ENCODE measurements at places on chromosomes 1 and 21. TPM values are rescaled to one million over a fixed set of nuclear protein-coding genes. Genes with fewer than 3 reads are reported as not detected.

DNA sequence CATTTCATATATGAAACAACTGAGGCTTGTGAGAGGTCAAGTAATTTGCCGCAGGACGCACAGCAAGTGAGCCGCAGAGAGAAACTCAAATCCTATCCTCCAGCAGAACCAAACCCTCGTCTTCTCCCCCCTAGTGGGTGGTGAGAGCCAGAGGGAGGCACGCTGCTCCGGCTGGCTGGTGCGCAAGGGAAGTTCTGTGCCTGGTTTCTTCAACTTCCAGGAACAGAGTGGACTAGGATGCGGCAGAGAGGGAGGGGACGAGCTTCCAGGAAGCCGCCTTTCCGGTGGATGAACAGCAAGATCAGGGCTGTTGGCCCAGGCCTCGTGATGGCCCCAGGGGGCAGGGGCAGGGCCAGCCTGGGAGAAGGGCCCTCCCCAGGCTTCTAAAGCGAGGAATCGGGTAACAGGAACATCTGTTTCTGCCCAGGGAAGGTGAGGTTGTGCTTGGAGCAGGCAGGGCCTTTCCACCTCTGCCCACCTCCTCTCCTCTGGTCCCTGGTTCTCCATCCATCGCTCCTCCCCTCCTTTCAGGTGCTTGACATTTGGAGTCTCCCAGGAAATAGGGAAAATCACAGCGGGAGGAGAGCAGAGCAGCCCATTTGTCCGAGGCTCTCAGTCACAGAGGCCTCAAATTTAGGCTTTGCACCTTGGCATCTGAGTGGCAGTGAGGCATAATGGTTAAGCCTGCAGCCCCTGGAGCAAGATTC lies 16.8 kb upstream of the PDIK1L start:
- peaks cover 21% of the 10 kb centered on the region for H3K4me1 ChIP-seq
- H3K36me3 ChIP-seq: no peaks in the 10 kb centered on the region
- DNase-seq: peak; percentile 45
- no peak overlapping the region for H3K4me3 ChIP-seq
- H3K27ac ChIP-seq: no peak overlapping the region
- no peaks in the 10 kb centered on the region for H3K27me3 ChIP-seq

DNA sequence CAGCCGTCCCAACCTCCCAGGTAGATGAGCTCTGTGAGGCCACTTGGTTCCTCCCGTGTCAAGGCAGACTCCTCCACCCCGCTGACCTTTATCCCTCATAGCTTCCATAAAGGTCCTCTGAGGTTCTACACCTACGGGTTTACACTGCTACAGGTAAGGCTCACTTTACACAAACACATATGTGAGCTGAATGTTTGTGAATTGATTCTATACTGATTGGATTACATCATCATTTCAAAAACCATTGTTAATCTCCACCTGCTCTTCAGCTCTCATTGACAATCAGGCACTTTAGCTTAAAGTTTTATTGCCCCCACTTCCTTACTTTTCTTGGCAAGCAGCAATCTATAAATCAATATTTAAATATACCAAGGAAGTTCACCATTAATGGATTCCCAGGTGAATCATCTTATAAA lies 12.8 kb upstream of the RGS16 start:
- H3K4me1 ChIP-seq: peaks cover 24% of the 10 kb centered on the region
- peaks cover 11% of the 10 kb centered on the region for H3K27me3 ChIP-seq
- H3K36me3 ChIP-seq: no peaks in the 10 kb centered on the region

GRCh38 chr1:174135211-174135610 lies 24.1 kb upstream of the RABGAP1L start:
- no peak for DNase-seq
- no peaks in the 10 kb centered on the region for H3K4me1 ChIP-seq
- no peak overlapping the region for H3K4me3 ChIP-seq
- H3K27ac ChIP-seq: no peak overlapping the region
- no peaks in the 10 kb centered on the region for H3K36me3 ChIP-seq

GRCh38 chr1:24009406-24009805 lies 29.3 kb upstream of the SRSF10 start:
- DNase-seq: peak; percentile 46
- no peaks in the 10 kb centered on the region for H3K36me3 ChIP-seq
- H3K4me1 ChIP-seq: peaks cover 19% of the 10 kb centered on the region
- no peak overlapping the region for H3K4me3 ChIP-seq
- H3K27me3 ChIP-seq: no peaks in the 10 kb centered on the region

GRCh38 chr21:34883491-34884271 lies 165.4 kb downstream of the RUNX1 start:
- H3K27me3 ChIP-seq: no peaks in the 10 kb centered on the region
- H3K27ac ChIP-seq: peak overlapping the region; percentile 97
- peaks cover 15% of the 10 kb centered on the region for H3K4me1 ChIP-seq
- DNase-seq: no peak
- H3K4me3 ChIP-seq: peak overlapping the region; percentile 57

DNA sequence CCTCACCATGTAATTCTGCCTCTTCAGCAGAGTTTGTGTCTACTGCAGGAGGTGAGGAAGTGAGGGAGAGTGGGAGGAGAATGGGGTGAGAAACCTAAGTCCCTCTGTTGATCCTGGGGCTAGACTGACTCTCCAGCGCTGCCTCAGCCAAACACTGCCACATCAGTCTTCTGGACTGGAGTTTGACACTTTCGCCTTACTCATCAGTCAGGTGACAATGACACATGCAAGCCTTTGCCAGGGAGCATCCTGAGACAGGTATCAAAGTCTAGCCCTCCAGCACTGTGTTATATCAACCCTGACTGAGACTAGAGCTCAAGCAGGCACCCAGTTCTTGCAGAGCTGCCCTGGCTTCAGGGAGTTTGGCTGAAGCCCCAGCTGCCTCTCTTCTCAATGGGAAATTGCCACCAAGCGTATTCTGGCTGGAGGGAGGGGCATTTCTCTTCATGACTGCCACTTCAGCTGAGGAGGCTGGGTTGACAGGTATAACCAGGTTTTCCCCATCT lies 33.3 kb upstream of the SUCO start:
- no peaks in the 10 kb centered on the region for H3K27me3 ChIP-seq
- no peak overlapping the region for H3K4me3 ChIP-seq
- H3K4me1 ChIP-seq: peaks cover 41% of the 10 kb centered on the region
- H3K36me3 ChIP-seq: no peaks in the 10 kb centered on the region

DNA sequence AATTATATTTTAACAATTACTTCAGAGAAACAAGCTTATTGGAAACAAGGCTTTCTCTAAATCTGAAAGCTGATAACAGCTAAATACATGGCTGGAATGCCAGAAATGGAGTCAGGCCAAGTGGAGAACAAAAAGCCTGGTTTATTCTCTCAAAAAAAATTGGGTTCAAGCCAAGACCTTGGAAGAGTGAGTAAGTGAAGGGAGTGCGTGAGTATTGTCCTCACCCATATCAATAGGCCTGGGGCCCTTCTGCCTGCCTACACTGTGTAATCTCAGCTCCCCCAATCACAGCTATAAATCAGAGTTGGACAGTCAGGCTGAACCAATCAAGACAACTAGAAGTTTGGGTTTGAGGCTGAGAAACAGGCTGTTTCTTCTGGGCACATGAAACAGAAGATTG lies 7.4 kb downstream of the KYAT3 start:
- H3K4me3 ChIP-seq: no peak overlapping the region
- H3K27me3 ChIP-seq: no peaks in the 10 kb centered on the region
- DNase-seq: peak; percentile 48
- H3K4me1 ChIP-seq: peaks cover 23% of the 10 kb centered on the region
- H3K36me3 ChIP-seq: no peaks in the 10 kb centered on the region

- H3K27ac ChIP-seq: no peak overlapping the region
- no peaks in the 10 kb centered on the region for H3K27me3 ChIP-seq
- H3K4me3 ChIP-seq: no peak overlapping the region
- no peaks in the 10 kb centered on the region for H3K36me3 ChIP-seq
- DNase-seq: no peak
- H3K4me1 ChIP-seq: no peaks in the 10 kb centered on the region
Measured at GRCh38 chr1:89277725-89278124, 5.1 kb upstream of the GBP5 start.

- no peak overlapping the region for H3K4me3 ChIP-seq
- DNase-seq: no peak
- H3K27me3 ChIP-seq: no peaks in the 10 kb centered on the region
- no peaks in the 10 kb centered on the region for H3K4me1 ChIP-seq
- no peaks in the 10 kb centered on the region for H3K36me3 ChIP-seq
Measured at GRCh38 chr1:33797849-33798248, 66.0 kb upstream of the HMGB4 start.

DNA sequence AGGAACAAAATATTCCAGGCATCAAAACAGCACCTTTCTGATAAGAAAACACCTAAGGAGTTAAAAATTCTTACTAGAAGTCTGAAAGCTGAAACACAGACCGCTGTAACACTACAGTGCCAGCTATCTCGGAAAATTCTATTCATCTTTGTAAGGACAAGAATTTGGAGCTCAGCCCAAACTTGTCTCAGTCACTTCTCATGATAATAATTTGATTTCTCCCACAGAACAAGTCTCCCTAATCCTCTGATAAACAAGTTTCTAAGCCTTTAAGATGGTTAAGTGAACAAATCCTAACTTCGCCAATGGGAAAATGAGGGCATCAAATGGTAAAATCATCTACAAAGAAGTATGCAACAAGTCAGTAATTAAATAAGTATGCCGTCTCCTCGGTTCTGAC lies 59.9 kb downstream of the SIPA1L2 start:
- no peak overlapping the region for H3K4me3 ChIP-seq
- H3K4me1 ChIP-seq: peaks cover 28% of the 10 kb centered on the region
- H3K27me3 ChIP-seq: no peaks in the 10 kb centered on the region
- H3K36me3 ChIP-seq: no peaks in the 10 kb centered on the region
- H3K27ac ChIP-seq: no peak overlapping the region
- no peak for DNase-seq

DNA sequence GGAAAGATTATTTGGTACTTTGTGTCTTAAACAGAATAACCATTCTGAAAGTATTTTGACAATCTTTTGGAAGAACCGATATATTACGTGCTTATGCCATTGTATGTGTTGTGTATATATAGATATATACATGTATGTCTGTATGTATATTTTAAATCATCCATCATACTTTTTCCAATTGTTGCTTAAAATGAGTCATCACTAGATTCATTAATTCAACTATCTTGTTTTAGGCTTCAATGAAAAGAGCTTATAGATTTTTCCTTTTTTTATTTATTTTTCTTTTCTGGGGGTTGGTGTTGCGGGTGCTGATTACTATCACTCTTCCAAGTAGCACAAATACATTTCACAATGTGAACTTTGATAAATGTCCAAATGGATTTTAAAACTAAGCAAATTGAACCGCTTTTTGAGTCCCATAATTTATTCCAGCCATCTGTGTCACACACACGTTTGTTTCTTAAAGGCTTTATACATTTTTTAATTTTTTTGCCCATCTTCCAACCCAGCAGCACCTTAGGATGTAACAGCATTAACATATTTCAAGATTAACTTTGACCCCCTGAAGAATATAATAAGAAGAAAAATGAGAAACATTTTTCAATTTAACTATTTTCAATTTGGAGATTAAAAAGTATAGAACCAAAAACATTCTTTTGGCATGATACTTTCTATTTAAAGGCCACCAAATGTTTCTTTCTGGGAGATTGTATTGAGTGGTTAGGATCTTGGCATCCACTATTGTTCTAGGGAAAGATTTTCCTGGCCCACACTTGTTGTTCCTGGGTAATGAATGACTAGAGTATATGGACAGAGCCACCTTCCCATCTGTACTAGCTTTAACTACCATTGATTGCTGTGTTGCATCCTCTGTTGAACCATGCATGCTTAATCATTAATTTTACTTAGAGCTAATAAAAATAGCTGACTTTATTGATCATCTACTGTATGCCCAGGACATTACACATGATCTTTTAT lies 9.3 kb upstream of the DPYD start:
- H3K4me3 ChIP-seq: no peak overlapping the region
- no peaks in the 10 kb centered on the region for H3K27me3 ChIP-seq

- no peaks in the 10 kb centered on the region for H3K27me3 ChIP-seq
- no peak overlapping the region for H3K4me3 ChIP-seq
- H3K4me1 ChIP-seq: no peaks in the 10 kb centered on the region
- H3K36me3 ChIP-seq: no peaks in the 10 kb centered on the region
Measured at GRCh38 chr1:70382682-70383081, 28.2 kb upstream of the ANKRD13C start.

DNA sequence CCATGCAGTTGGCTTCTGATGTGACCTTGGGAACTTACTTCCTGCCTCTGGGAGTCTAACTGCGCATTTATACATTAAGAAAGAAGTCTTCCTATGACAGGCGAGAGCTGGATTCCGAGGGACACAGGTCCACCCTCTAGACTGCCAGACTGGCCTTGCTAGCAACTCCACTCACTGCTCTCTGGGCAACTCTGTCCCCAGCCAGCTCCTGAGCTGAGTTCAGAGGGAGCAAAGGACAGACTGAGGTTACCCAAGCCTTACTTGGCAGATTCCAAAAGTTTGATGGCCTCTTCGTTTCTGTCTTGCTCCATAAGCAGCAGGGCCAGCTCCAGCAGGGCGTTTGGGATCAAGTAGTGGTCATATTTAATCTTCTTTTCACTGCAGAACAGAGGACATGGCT lies 41.8 kb downstream of the TTC39A start:
- H3K4me3 ChIP-seq: no peak overlapping the region
- peaks cover 13% of the 10 kb centered on the region for H3K4me1 ChIP-seq
- no peak for DNase-seq
- H3K27me3 ChIP-seq: no peaks in the 10 kb centered on the region
- H3K27ac ChIP-seq: no peak overlapping the region

DNA sequence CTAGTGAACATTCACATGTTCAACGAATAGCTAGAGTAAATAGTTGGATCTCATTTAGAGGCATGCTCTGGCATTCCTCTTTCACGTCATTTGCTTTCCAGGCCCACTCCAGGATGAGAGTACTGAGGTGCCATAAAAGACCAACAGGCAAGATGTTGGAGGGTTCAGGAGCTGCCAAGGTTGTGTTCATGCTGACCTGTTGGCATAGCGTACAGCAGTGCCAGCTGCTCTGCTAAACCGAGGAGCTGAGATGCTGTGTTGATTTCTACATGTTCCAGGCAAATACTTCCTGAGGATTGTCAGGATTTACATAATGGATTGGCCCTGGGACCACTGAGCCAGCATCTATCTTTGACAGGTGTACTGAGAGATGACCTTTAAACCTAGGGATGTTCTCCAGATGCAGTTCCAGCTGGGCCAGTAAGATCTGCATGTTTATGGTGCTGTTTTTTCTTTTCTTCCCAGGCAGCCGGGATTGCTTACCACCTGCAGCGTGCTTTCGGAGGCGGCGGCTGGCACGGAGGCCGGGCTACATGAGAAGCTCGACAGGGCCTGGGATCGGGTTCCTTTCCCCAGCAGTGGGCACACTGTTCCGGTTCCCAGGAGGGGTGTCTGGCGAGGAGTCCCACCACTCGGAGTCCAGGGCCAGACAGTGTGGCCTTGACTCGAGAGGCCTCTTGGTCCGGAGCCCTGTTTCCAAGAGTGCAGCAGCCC lies 66.9 kb downstream of the DISC1 start:
- H3K27me3 ChIP-seq: no peaks in the 10 kb centered on the region
- no peaks in the 10 kb centered on the region for H3K36me3 ChIP-seq
- H3K27ac ChIP-seq: no peak overlapping the region

IL6R gene
- 39.2 TPM for polyA plus RNA-seq

EPHB2 gene
- 17.2 TPM for polyA plus RNA-seq

ETNK2 gene
- 71.9 TPM for polyA plus RNA-seq

GPATCH4 gene
- 28.6 TPM for polyA plus RNA-seq

CENPL gene
- polyA plus RNA-seq: 4.2 TPM

SH2D2A gene
- not detected for polyA plus RNA-seq

F5 gene
- 20.4 TPM for polyA plus RNA-seq

Data from hepatocyte (in vitro differentiated cells).